Upper lobe of left lung (tissue), 6 donors: ENCODE measurements at places on chromosomes 11 and 22. TPM values are rescaled to one million over a fixed set of nuclear protein-coding genes. Genes with fewer than 3 reads are reported as not detected.

- DNase-seq: peak; percentile 79
Observed at GRCh38 chr11:2203440-2204259, 32.0 kb upstream of the TH start.

GPHA2 gene
- not detected for total RNA-seq

DNA sequence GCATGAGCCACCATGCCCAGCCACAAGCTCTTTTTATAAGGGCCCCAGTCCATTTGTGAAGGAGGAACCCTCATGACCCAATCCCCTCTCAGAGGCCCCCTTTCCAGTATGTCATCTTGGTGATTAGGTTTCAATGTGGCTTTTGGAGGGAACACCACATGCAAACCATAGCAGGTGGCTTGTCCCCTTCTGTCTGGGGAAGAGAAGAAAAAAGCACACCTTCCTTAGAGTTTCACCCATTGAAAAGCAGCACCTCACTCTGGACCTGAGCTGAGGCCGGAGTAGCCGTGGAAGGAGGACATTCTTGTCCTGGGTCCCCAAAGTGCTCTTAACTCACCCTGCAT is 25.4 kb downstream of the NEAT1 start:
- no peak for DNase-seq

RTN4R gene
- total RNA-seq: 9.4 TPM

GRCh38 chr11:112932593-112932992 is 28.6 kb upstream of the NCAM1 start:
- DNase-seq: no peak

CNTN5 gene
- total RNA-seq: 0.15 TPM

- DNase-seq: no peak
Observed at GRCh38 chr11:27319072-27319471, 43.9 kb downstream of the CCDC34 start.

GRCh38 chr11:6402561-6402981 is 12.3 kb downstream of the SMPD1 start:
- no peak for DNase-seq
